ENCODE measurements at places on chromosomes 5 and 9. TPM values are rescaled to one million over a fixed set of nuclear protein-coding genes. Genes with fewer than 3 reads are reported as not detected.

- no peaks in the 10 kb centered on the region for H3K4me1 ChIP-seq
- no peak overlapping the region for H3K27ac ChIP-seq
- no peak overlapping the region for H3K4me3 ChIP-seq
- no peaks in the 10 kb centered on the region for H3K36me3 ChIP-seq
- H3K27me3 ChIP-seq, result no peaks in the 10 kb centered on the region
Measured at GRCh38 chr5:36529142-36529541, 77.3 kb upstream of the SLC1A3 start.

DNA sequence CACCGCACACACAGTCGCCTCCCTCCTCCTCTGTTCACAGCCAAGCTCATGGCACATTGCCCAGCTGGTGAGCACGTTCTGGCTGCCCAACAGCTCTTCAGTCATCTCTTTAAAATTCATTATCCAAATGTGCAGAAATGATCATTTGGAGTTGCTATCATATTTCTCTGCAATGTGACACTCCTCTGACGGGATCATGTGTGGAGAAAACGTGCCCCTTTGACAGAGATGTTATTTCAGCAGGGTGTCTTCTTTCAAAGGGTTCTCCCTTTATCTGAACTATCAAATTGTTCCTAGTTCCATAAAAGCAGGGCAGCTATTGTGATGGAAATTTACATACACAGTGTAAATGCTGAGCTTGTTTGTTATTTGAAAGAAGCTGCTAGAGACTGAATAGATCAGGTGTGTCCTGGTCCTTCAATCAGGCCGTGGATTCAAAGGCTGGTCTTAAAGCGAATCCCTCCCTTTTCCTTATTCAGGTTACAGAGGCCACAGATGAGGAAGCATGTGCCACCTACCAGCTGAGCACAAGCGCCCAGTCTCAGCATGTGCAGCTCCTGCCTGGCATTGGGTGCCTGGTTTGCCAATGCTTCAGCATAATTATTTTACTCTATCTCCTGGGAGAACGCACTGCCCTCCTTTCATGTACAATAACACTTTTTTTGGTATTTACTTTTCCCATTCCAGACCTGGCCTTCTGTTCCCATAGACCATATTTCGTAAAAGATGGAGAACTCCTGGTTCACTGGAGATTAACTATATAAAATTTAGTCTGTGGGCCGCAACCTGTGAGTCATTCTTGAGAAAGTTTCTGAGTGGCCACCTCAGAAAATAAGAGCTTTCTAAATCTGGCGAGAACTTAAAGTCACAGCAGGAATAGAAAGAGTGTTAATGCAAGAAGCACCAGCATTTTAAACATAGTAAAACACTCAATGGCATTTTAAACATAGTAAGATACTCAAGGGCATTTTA, 433.7 kb downstream of the ENC1 start:
- no peak overlapping the region for H3K4me3 ChIP-seq
- no peak overlapping the region for H3K27ac ChIP-seq
- no peaks in the 10 kb centered on the region for H3K36me3 ChIP-seq
- H3K4me1 ChIP-seq, result no peaks in the 10 kb centered on the region
- H3K27me3 ChIP-seq, result no peaks in the 10 kb centered on the region

GRCh38 chr5:91277840-91278239, 105.3 kb downstream of the ARRDC3 start:
- H3K27ac ChIP-seq, result peak overlapping the region; percentile 79
- H3K36me3 ChIP-seq, result no peaks in the 10 kb centered on the region
- no peaks in the 10 kb centered on the region for H3K27me3 ChIP-seq
- H3K4me1 ChIP-seq, result peaks cover 22% of the 10 kb centered on the region
- DNase-seq, result peak; percentile 66

The GRM6 gene
- total RNA-seq, result not detected

GRCh38 chr9:69674716-69675438, 2.7 kb upstream of the APBA1 start:
- H3K27ac ChIP-seq, result no peak overlapping the region
- no peaks in the 10 kb centered on the region for H3K4me1 ChIP-seq
- no peaks in the 10 kb centered on the region for H3K36me3 ChIP-seq
- H3K4me3 ChIP-seq, result no peak overlapping the region

GRCh38 chr9:91465420-91465819, 41.8 kb upstream of the NFIL3 start:
- no peaks in the 10 kb centered on the region for H3K36me3 ChIP-seq
- H3K27ac ChIP-seq, result no peak overlapping the region
- no peaks in the 10 kb centered on the region for H3K4me1 ChIP-seq
- DNase-seq, result no peak
- no peaks in the 10 kb centered on the region for H3K27me3 ChIP-seq

- DNase-seq, result no peak
- no peaks in the 10 kb centered on the region for H3K4me1 ChIP-seq
- no peaks in the 10 kb centered on the region for H3K36me3 ChIP-seq
- no peak overlapping the region for H3K4me3 ChIP-seq
- no peaks in the 10 kb centered on the region for H3K27me3 ChIP-seq
Measured at GRCh38 chr5:14801792-14802191, 69.8 kb downstream of the ANKH start.

DNA sequence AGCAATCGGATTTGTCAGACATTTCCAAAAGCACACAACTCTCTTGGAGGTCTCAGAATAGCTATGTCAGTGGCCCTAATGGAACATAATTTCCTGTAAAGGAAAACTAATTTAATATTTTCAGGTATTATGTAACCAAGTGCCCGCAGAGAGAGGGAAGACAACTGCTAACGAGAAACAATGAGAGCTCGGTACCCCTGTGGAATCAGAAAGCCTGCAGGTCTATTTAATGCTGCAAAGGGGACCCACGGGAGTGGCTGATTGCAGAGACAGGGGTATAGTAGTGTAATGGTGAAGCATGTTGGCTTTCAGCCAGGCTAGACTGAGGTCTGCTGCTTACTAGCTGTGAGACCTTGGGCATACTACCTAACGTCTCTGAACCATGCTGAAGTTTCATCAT, 508.1 kb upstream of the BRINP1 start:
- H3K27ac ChIP-seq, result no peak overlapping the region
- H3K36me3 ChIP-seq, result no peaks in the 10 kb centered on the region
- H3K4me1 ChIP-seq, result no peaks in the 10 kb centered on the region
- no peaks in the 10 kb centered on the region for H3K27me3 ChIP-seq

- no peaks in the 10 kb centered on the region for H3K27me3 ChIP-seq
- no peak overlapping the region for H3K27ac ChIP-seq
- DNase-seq, result peak; percentile 43
Measured at GRCh38 chr9:90368928-90369327, 273.7 kb downstream of the DIRAS2 start.

DNA sequence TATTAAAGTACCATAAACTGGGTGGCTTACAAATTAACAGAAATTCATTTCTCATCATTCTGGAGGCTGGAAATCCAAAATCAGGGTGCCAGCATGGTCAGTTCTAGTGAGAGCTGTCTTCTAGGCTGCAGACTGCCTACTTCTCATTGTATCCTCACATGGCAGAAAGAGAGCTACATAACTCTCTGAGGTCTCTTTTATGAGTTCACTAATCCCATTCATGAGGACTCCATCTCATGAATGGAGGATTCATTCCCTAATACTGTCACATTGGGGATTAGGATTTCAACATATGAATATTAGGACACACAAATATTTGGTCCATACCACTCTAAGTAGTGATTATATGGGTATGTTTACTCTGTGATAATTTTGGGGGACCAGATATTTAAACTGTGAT, 84.0 kb downstream of the ERP44 start:
- no peak overlapping the region for H3K4me3 ChIP-seq
- H3K4me1 ChIP-seq, result no peaks in the 10 kb centered on the region
- no peaks in the 10 kb centered on the region for H3K36me3 ChIP-seq
- no peak for DNase-seq

- DNase-seq, result no peak
- no peak overlapping the region for H3K4me3 ChIP-seq
Measured at GRCh38 chr9:91803970-91804752, 145.9 kb downstream of the ROR2 start.

DNA sequence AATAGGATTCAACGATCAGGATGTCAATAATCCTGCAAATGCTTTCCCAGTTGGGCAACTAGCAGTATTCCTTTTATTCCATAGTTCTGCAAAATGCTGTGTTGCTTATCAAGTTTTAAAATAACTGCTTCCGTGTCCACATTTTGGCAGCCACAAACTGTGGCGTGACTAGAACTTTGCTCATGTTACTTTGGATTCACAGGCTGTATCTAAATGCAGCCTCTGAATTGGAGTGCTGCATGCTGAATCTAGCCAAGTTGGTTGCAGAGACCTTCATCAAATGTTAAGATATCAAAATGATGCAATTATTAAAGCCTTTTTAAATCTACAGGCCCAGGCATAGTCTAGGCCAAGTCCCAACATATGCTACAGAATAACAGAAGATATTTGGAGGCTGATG, 249.2 kb downstream of the NR2F1-AS1 start:
- H3K4me1 ChIP-seq, result no peaks in the 10 kb centered on the region
- H3K27me3 ChIP-seq, result no peaks in the 10 kb centered on the region
- H3K4me3 ChIP-seq, result no peak overlapping the region
- no peaks in the 10 kb centered on the region for H3K36me3 ChIP-seq

DNA sequence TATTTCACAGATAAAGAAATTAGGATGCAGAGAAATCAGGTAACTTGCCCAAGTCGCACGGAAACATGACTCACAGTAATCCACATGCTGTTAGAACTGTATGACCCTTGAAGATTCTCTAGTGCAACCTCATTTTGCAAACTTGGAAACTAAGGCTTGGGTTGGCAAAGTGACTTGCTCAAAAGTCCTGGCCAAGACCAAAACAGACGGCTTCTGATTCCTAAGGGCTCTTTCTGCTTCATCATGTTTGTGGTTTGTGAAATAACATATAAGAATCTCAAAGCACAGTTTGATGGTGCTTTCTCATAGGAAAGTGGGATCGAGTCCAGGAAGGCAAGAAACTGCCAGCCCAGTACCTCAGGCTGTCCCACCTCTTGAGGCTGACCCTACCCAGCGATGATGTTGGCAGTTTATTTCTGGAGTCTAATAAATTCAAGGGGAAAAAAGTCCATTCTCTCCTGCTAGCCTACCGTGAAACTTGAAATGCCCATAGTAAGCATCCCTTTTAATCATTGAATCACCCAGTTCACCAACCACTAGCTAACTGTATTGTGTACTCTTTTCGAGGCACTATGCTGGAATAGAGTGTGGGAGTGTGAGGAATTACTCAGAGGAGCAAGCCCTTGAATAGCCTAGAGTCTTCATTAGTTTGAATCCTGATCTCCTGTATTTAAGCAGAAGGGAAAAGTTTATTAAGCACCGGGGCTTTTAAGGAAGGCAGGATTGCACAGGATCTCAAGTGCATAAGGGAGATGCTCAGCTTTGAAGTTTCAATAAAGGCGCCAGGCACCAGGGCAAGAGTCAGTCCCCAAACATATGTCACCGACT, 14.1 kb downstream of the CAPSL start:
- DNase-seq, result no peak
- H3K27me3 ChIP-seq, result no peaks in the 10 kb centered on the region
- H3K4me1 ChIP-seq, result no peaks in the 10 kb centered on the region
- H3K27ac ChIP-seq, result no peak overlapping the region
- no peak overlapping the region for H3K4me3 ChIP-seq
- no peaks in the 10 kb centered on the region for H3K36me3 ChIP-seq

The SVEP1 gene
- 55.5 TPM for total RNA-seq

DNA sequence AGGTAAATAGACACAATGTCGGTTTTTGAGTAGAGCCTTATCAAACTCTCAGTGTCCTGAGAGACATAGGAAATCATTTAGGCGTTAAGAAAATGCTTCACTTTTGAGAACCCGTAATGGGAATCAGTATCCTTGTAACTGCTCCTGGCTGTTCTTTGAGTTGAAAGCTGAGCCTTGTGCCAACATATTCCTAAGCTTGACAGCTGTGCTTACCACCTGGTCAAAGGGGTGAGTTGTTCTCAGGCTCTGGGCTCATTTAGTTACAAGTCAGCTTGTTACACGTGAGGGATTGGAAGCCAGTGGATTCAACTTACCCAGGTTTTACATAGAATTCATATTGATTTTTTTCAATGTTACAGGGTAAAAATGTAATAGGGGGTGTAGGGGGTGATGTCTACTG, 145.9 kb downstream of the GABRB2 start:
- H3K27ac ChIP-seq, result no peak overlapping the region
- no peak overlapping the region for H3K4me3 ChIP-seq
- H3K36me3 ChIP-seq, result no peaks in the 10 kb centered on the region
- H3K4me1 ChIP-seq, result peaks cover 18% of the 10 kb centered on the region
- peak; percentile 45 for DNase-seq
- no peaks in the 10 kb centered on the region for H3K27me3 ChIP-seq

The SCGB3A2 gene
- total RNA-seq, result not detected

- DNase-seq, result no peak
- peaks cover under 1% of the 10 kb centered on the region for H3K36me3 ChIP-seq
- H3K27me3 ChIP-seq, result no peaks in the 10 kb centered on the region
- H3K4me3 ChIP-seq, result no peak overlapping the region
Measured at GRCh38 chr5:111132731-111133435, 40.7 kb downstream of the WDR36 start.

- H3K4me3 ChIP-seq, result no peak overlapping the region
- no peaks in the 10 kb centered on the region for H3K27me3 ChIP-seq
- no peaks in the 10 kb centered on the region for H3K36me3 ChIP-seq
- peak; percentile 82 for DNase-seq
- H3K27ac ChIP-seq, result no peak overlapping the region
- H3K4me1 ChIP-seq, result peaks cover 11% of the 10 kb centered on the region
Measured at GRCh38 chr5:120457839-120458507, 6.1 kb upstream of the PRR16 start.

The NHP2 gene
- 257 TPM for total RNA-seq

The GSN gene
- 1,339 TPM for total RNA-seq

GRCh38 chr5:150130493-150130922, 25.1 kb downstream of the PDGFRB start:
- H3K4me1 ChIP-seq, result peaks cover 8% of the 10 kb centered on the region
- H3K27me3 ChIP-seq, result no peaks in the 10 kb centered on the region
- H3K27ac ChIP-seq, result no peak overlapping the region
- no peaks in the 10 kb centered on the region for H3K36me3 ChIP-seq
- H3K4me3 ChIP-seq, result no peak overlapping the region
- no peak for DNase-seq

DNA sequence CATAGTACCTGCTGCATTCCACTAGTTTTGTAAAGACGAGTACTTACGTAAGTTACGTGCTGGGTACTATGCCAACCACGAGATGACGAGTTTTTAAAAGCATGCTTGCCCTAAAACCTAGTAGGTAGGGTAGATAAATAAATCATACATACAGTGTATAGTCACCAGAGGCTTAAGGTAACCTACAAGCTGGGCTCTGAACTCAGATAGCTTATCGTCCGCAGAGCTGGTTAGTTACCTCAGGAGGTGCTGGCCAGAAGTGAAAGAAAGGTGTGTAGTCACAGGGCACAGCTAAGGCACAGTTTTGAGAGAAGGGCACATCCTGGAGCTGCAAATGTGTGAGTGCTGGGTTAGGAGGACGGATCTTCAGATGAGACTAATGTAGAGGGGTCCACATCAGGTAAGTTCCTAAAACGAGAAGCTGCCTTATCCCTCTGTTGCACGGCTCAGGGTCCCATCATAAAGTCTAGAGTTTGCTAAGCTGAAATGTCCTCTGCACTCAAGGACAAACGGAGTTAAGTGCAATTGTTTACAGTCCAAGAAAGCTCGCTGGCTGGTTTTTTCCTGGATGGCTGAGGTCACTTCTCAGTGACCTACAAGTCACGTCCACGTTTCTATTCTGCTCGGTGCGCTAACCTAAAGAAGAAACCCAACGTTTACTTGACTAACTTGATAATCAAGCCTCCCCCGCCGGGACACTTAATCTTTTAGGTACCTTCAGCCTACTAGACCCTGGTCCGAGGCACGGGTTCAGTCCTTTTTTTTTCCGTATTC, 1.1 kb upstream of the SNX24 start:
- no peaks in the 10 kb centered on the region for H3K36me3 ChIP-seq
- peaks cover 16% of the 10 kb centered on the region for H3K4me1 ChIP-seq
- peak overlapping the region; percentile 56 for H3K27ac ChIP-seq
- H3K4me3 ChIP-seq, result no peak overlapping the region

- no peak for DNase-seq
- no peaks in the 10 kb centered on the region for H3K4me1 ChIP-seq
- no peak overlapping the region for H3K27ac ChIP-seq
Measured at GRCh38 chr5:160155017-160155750, 35.9 kb upstream of the PWWP2A start.

The IFNA10 gene
- not detected for total RNA-seq

The IGFBPL1 gene
- 20.3 TPM for total RNA-seq

The MCC gene
- total RNA-seq, result 15.5 TPM

Data from thyroid gland (tissue), 4 donors.